Muscle of back (tissue), 13 donors: ENCODE measurements at places on chromosomes 7 and 10. TPM values are rescaled to one million over a fixed set of nuclear protein-coding genes. Genes with fewer than 3 reads are reported as not detected.
A peak's percentile ranks its signal among the peaks of the same experiment; 100 is the strongest.

DNA sequence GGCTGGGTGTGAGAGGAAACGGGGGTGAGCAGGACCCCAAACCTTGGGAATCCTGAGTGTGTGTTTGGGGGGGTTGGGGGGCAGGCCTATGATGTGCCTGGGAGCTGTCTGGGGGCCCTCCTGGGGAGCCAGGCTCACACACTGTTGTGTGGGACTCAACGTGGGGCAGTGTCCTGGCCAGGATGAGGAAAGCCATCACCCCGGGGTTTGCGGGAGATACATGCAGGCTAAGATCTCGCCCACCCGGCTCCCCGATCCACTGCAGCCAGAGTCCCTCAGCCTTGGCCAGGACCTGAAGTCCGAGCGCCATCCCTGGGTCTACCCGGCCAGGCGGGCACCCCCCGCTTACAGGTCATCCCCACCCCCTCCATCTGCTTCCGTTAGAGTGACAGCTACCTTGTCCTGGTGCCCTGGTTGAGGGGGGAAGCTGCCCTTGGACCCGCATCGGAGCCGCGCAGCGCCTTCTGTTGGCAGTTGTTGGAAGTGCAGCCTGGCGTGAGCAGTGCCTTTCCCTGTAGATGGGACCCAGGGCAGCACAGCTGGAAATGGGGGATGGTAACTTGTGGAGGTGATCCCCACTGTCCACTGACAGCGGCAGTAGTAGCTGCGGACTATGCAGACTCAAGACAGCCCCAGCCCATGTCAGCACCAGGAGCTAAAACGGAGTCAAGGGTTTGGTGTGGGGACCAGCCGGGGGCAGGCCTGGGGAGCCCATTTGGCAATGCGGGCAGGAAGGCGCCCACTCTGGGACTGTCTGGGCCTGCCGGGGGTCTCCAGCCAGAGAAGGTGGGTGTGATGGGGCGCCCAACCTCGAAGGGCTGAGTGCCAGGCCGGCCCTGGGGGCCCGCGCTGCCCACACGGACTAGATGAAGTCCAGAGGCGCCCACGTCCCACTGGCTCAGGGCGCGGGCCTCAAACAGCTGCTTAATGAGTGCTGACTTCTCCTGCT is 885.6 kb upstream of the ZNF722 start:
- DNase-seq, result no peak

DNA sequence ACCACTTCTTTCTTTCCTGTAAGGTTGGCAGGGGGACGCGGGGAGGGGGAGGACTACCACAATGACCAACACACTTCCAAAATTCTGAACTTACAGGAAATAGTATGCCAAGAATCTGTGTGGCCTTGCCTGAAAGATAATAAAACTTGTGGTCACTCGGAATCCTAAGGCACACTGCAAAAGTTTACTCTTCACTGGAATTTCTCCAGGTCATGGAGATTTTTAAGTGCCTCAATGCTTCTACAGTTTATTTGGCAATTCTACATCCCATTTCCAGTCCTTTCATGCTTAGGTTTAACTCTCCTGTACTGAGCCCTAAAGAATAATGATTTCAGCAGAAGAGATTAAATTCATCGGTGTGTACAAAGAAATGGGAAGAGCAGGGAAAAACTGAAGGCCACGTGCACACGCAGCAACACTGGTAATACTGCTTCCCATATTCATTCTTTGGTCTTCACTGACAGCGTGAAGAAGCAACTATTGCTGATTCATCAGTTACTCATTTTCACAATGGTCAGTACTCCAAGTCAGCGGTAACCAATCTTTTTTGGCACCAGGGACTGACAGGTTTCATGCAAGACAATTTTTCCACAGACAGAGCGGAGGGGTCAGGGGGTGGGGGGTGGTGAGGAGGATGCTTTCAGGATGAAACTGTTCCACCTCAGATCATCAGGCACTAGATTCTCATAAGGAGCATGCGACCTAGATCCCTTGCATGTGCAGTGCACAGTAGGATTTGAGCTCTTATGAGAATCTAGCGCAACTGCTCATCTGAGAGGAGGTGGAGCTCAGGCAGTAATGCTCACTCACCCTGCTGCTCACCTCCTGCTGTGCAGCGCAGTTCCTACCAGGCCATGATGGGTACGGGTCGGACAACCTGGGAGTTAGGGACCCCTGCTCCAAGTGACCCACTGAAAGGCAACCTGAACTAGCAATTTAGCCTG is 9.8 kb downstream of the LARP4B start:
- DNase-seq, result peak; percentile 34

GRCh38 chr10:96656198-96656577 is 64.1 kb downstream of the PIK3AP1 start:
- DNase-seq, result no peak

DNA sequence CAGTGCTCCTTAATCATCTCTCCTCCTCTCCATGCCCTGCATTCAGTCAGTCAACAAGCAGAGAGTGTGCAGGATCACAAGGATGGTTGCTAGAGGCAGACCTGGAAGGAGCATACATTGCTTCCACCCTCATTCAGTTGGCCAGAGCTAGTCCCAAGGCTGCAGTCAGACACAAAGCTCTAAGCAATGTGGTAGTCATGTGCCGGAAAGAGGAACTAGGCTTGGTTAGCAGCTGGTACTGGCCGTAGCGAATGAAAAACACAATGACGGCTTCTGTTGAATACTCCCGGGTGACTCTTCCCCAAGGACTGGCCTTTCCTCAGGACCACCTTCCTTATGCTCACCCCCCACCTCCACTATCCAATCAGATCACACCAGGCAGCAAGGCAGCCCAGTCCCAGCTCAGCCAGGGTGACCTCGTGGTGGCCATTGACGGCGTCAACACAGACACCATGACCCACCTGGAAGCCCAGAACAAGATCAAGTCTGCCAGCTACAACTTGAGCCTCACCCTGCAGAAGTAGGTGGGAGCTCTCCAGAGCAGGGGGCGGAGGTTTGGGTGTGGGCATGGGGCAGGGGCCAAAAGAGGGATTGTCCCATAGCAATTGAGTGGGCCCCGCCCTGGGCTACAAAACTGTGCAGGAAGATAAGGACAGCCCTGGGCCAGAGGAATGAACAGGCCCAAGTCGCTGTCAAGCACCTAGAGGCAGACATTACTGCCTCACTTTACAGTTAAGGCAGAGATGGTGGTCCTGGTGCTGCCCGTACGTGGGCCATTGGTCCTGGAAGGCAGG is 10.9 kb downstream of the LDB3 start:
- no peak for DNase-seq

GRCh38 chr7:50651271-50651989 is 86.2 kb upstream of the DDC start:
- no peak for DNase-seq

GRCh38 chr10:133127291-133128125 is 32.5 kb upstream of the KNDC1 start:
- no peak for DNase-seq

DNA sequence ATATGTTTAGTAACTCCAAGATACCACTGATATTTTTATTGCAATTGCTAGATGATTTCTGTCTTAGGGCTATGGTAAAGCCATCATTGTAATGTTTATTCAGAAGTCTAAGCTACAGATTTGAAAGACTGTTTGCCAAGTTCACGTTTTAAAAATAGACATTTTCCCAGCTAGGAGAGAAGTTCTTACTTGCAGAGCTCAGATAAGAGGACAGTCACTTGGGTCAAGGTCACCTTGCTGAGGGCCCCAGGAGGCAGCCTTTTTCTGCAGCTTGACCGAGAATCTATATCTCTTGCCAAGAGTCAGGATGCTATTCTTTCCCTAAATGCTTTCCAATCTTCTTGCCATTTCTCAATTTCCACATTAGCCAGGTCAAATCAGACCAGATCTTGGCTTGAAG is 1011.2 kb downstream of the KCNMA1 start:
- DNase-seq, result peak; percentile 41

The TMEM139 gene
- 1.2 TPM for polyA plus RNA-seq

The IDI2 gene
- polyA plus RNA-seq, result not detected
